ENCODE measurements at places on chromosomes 5 and 9.

DNA sequence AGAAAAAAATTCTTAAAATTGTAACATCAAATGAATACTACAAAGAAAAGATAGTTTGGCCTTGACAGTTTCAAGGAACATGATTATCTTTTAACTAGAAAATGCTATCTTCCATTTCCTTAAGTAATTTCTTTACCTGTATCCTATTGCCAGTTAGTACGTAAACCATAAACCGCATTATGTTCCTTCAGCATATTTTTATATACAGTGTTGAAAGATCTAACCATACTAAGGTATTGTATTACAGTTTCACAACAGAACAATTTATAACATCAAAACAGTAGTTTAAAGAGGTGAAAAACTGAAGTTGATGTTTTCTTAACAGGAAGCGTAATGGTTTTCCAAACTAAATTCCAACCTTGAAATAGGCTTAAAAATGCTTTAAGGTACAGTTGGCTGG lies 45.1 kb downstream of the GLRX start:
- DNase-seq = no peak

DNA sequence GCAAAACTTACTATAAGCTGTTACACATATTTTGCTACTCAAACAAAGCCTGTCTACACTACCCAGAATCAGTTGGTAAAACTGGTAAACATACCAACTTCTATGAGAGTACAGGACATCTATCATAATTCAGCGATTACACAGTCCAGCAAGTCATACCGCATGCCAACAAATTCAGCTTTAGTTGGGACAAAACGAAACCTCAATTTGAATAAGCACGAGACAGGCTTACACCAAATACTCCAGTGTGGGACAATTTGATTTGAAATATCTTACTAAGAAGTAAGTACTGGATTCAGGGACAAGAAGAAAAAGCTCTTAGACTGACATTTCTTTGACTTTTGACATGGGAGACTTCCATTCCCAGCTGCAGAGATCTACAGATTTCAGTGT lies 2.0 kb downstream of the NRG2 start:
- DNase-seq = no peak

DNA sequence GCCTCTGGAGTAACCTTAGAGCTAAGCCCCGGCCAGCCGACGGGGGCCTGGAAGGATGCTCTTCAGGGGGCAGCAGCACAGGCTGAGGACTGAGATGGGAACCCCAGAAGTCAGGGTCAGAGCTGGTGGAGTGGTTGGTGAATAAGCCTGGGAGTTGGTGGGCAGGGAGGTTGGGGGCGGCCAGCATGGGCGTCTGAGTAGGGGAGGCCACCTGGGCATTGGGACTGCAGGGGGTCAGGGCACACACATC lies 14.4 kb downstream of the NINJ1 start:
- no peak for DNase-seq

DNA sequence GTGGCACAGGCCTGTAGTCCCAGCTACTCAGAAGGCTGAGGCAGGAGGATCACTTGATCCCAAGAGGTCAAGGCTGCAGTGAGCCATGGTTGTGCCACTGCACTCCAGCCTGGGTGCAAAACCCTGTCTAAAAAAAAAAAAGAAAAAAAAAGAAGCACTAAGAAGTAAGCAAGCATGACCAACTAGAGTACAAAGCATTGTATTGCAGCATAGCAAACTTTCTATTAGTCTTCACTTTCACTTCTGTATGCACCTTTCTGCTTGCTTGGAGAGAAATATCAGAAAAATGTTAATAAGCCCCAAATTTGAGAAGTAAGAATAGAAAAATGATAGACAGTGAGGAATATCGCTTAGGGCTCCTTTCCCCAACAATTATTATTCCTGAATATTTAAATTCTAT lies 497.7 kb upstream of the WWC1 start:
- DNase-seq = no peak

DNA sequence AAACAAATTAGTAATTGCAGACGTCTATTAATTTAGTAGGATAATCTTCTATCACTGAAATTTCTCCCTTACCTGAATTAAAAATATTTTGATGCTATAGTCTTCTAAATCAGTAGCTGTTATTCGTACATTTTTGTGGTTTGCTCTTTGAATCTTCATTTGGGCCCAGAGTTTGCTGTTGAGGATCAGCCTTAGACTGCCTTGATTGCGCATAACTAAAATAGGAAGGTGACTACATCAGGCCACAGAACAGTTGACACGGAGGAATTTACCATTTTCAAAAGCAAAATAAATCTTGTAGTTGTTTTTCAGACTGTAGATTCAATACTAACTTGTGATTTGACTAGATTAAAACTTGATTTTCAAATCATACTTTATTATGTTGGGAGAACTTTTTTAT lies 11.8 kb upstream of the NADK2 start:
- DNase-seq = no peak

DNA sequence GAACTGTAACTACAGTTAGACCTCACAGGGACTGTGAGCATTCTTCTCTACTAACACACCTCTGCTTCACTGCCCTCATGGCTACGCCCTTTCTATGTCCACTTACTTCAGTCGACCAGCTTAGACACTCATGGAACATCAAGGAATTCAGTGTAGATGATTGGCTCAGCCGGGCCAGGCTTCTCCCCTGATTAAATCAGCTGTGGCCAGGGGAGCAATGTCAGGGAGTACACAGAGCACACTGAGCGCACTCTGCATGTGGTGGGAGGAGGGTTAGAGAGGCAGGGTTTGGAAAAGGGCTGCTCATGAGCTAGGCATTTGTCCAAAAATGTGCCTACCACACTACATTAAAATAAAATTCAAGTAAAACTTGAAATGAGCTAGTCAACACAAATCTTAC lies 400.5 kb downstream of the ARRDC3 start:
- DNase-seq = no peak

DNA sequence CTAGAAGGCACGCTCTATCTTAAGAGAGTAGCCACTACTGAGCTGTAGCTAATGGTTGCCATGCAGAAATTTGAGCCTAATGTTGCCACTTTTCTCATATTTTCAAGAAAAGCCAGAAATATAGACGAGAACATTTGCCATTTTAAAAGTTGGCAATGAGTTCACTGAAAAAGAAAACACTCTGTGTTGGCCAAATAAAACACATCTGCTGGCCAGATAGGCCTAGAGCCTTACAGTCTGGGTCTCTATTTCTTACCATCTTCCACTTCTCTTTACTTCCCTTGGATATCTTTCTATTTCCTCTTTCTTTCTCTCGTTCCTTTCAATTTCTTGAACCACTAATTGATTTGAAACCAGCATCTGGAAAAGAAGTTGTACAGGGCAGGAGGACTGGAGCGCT lies 36.6 kb upstream of the VCAN start:
- no peak for DNase-seq

- DNase-seq = no peak
Observed at GRCh38 chr5:108876451-108876850, 128.8 kb downstream of the FER start.

GRCh38 chr5:168046163-168046562 lies 245.3 kb upstream of the WWC1 start:
- no peak for DNase-seq

DNA sequence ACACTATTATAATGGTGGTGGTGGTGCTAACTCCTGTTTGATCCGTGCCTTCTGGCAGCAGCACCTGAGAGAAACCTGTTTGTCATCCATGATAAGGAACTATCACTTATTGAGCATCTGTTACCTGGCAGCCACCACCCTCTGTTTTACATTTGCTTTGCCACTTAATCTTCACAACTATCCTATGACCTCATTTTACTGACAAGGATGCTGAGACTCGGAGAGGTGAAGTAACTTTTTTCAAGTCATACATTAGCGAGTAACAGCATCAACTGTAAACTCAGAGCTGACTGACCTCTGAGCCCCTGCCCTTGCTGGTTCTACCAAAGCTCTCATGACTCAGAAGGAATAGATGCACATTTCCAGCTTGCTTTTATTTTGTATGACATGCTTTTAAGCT lies 81.1 kb downstream of the EGFLAM start:
- DNase-seq = no peak

DNA sequence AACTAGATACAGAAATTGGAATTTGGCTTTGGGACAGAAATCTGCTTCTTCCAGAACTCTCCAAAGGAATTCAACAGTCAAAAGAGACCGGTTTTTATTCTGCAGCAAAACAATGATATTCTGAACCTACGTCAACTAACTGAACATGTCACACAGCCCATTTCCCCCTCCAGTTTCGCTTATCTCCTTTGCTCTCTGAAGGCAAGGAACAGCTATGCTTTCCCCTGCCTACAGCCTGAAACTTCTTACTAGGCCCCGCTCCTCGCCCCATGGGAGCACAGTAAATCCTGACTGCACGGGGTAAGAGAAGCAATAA lies 488 bp downstream of the SKIC3 start:
- DNase-seq = no peak

- DNase-seq = no peak
Observed at GRCh38 chr5:16701134-16702099, 84.6 kb upstream of the RETREG1 start.

DNA sequence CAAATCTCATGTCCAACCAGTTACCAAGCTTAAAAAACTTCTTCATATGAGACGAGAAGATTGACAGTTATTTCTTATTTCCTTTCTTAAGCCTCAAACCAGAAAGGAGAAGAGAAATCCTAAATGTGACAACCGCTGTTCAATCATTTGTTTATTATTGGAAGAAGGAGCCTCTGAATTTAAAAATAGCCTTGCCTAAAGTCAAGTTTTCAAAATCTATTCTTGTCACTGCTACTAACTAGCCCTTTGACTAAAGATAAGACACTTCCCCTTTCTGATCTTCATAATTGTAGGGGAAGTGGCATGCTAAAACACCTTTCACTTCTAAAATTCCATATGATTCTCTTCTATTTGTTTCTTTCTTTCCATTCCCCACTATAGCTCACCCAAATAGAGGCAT lies 106.2 kb upstream of the EMB start:
- DNase-seq = no peak

- DNase-seq = no peak
Observed at GRCh38 chr9:116468369-116468768, 218.7 kb upstream of the TRIM32 start.

DNA sequence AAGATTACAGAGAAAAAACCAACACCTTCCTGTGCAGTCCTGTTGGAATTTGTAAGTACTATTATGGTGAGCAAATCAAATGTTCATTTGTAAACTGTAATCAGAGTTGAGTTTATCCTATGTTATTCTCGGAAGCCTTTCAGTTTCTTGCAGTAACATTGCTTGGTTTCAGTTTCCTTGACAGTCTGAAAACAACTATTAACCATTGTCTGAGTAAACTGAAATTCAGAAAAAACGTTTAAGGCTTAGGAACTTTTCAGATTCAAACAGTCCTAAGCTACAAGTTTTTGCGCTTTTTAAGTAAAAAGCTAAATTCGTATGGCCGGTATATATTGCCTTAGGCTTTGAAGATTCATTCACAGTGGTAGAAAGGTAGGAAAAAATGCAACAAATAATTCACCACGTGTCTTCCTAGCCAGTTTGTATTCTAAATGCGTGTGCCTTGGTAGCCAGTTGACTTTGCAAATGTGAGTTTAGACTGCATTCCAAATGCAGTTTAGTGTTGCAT lies 2.5 kb downstream of the GPBP1 start:
- DNase-seq = no peak

DNA sequence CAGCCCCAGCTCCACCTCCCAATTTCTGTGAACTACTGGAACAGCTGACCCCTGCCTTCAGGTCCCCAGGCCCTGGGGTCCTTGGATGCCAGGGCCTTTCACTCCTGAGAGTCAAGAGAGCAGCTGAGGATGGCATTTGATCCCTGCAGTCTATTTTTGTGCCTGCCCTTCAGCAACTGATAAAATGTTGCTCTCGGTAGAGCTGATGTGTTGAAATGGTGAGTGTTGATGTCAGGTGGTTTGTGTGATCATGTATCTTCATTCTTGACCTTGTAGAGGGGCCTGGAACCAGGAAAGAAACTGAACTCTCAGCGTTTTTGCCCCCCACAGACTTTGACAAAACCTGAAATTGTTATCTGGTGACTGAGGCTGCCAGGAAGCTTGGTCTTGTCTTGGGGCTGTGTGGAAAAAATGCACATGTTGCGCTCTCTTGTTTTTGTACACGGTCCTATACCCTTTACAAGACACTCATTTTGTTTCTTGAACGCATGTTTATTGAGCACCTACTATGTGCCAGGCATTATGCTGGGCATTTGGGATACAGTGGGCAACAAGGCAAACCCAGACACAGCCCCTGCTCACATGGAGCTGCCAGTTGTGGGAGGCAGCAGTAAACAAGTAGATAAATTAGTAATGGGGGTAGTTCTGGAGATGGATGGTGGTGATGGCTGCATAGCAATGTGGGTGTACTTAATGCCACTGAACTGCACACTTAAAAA lies 78.3 kb downstream of the PPARGC1B start:
- no peak for DNase-seq

DNA sequence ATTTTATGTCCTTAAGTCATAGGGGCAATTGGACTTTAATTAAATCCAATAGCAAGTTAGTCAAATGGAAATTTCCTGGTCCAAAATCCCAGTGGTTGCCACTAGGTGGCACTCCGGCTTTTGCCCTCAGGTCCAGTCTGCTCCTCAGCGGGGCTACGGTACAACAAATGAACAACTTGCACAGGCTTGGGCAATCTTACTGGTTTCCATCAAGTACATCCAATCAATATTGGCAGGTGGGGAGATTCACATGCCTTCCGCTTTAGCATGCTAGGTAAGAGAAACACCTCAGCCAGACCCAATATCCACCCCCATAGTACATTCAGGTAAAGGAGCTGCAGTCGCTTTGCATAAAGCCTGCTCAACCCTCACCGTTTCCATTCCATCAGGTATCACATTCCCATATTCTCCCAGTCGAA lies 6.3 kb upstream of the MXD3 start:
- DNase-seq = peak; percentile 58

DNA sequence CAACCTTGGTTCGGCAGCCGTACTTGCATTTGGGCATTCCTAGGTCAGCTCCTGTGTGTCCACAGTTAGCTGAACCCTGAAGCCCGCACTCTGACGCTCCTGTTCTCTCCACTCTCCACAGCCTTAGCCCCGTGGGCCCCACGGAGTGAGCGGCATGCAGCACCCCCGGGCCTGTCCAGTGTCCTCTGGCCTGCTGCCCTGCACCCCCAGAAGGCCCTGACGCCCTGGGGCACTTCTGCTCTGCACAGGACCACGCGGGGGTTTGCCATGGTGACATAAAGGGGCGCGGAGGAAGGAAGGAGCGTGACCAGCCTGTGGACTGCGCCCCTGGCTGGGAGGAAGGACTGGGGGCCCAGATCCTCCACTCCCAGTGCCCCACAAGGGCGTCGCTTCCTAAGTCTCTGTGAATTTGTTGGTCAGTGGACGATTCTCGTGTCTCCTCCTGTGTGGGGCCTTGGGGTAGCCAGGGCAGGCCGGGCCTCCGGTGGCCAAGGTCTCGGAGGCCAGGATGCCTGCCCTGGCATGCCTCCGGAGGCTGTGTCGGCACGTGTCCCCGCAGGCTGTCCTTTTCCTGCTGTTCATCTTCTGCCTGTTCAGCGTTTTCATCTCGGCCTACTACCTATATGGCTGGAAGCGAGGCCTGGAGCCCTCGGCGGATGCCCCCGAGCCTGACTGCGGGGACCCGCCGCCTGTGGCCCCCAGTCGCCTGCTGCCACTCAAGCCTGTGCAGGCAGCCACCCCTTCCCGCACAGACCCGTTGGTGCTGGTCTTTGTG lies 13.0 kb downstream of the NDST1 start:
- DNase-seq = no peak

Data from stimulated activated CD4-positive, alpha-beta T cell treated with anti-CD3 and anti-CD28 coated beads, TNF-alpha, amount 100 ng/mL, for 1 hour (primary cell).